ENCODE measurements at places on chromosomes 12 and 14.

GRCh38 chr14:90534091-90534837 lies 137.4 kb downstream of the CALM1 start:
- no peak for DNase-seq

GRCh38 chr12:80830533-80831088 lies 107.1 kb downstream of the LIN7A start:
- DNase-seq = no peak

GRCh38 chr12:40028296-40028695 lies 77.6 kb downstream of the SLC2A13 start:
- no peak for DNase-seq

GRCh38 chr14:45070215-45070614 lies 13.7 kb upstream of the PRPF39 start:
- DNase-seq = no peak

DNA sequence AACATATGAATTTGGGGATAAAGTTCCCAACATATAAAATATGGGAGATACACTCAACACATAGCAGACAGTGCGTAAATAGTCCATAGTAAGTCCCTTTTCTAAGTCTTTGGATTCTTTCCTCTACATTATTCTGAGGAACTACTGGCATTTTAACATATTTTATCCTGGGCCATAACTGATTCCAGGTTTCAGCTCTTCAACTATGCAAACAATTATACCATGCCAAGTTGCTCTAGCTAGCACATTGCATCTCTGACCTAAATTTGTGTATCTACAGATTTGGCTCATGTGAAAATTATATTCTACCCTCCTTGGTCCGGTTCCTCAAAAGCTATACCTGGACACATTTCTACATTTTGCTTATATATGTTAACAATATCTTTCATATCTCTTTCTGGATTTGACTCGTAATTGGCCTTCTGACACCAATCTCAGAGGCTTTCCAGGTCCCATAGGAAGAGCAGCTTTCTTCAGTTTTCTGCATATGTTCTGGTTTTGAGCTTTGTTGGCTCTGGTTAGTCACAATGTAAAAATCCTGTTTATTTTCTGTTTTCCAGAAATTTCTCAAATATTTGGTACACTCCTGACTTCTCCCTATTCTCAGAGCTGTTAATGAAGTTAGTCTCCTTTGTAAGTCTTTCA lies 305.4 kb downstream of the BMP4 start:
- no peak for DNase-seq

GRCh38 chr14:51743588-51744000 lies 91.9 kb downstream of the FRMD6 start:
- no peak for DNase-seq

- DNase-seq = no peak
Measured at GRCh38 chr12:87120440-87120839, 864.2 kb upstream of the MGAT4C start.

DNA sequence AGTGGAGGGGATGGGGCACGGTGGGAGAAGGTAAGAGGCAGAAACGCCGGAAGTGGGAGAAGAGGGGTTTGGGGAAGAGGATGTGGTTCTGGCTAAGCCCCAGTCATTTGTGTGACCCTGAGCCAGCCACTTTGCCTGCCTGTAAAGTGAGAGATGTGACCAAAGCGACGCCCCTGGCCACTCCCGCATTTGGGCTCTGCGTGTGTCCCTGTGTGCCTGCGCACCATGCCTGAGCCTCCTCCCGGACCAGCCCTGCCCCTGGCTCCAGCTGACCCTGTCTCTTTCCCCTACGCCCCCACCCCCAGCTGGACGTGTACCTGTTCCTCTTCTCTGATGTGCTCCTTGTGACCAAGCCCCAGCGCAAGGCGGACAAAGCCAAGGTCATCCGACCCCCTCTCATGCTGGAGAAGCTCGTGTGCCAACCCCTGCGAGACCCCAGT lies 8.0 kb downstream of the PLEKHG6 start:
- no peak for DNase-seq

- DNase-seq = no peak
Measured at GRCh38 chr12:43937947-43938346, 102.1 kb downstream of the TMEM117 start.

- no peak for DNase-seq
Measured at GRCh38 chr12:132248453-132249167, 80.8 kb downstream of the GALNT9 start.

DNA sequence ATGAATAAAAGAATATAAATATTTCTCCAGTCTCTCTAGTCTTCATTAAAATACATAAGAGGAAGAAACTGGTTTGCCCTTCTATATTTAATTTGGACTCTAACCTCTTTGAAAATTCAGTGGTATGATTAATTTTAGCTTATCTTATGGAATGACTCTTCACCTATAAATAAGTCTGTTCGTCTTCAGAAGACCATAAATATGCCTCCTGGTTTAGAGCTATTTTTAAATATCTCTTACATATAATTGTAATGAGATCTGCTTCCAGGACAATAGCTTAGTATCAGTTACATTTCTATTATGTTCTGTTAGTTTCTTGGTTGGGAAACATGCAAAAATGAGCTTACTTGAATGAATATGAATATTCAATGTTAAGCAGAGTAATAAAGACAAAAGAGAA lies 257.5 kb upstream of the HMGA2 start:
- no peak for DNase-seq

GRCh38 chr12:80217011-80217535 lies 117.7 kb downstream of the OTOGL start:
- no peak for DNase-seq

- DNase-seq = no peak
Measured at GRCh38 chr12:120254809-120255208, 10.7 kb downstream of the PXN start.

GRCh38 chr12:27178255-27178654 lies 65.8 kb upstream of the STK38L start:
- no peak for DNase-seq

- no peak for DNase-seq
Measured at GRCh38 chr12:58202933-58203718, 261.8 kb downstream of the ATP23 start.

GRCh38 chr12:115726691-115727090 lies 550.8 kb downstream of the MED13L start:
- DNase-seq = no peak

DNA sequence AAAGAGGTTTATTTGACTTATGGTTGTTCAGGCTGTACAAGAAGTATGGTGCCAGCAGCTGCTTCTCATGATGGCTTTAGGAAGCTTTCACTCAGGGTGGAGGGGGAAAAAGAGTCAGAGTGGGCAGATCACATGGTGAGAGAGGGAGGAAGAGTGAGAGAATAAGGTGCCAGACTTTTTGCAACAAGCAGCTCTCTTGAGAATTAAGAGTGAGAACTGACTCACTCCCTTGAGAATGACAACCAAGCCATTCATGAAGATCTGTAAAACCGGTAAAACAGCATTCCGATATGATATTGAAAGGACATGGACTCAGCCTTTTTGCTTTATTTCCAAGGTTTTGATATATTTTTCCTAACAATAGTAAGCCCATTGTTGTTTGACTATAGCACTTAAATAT lies 501.2 kb downstream of the GALC start:
- no peak for DNase-seq

DNA sequence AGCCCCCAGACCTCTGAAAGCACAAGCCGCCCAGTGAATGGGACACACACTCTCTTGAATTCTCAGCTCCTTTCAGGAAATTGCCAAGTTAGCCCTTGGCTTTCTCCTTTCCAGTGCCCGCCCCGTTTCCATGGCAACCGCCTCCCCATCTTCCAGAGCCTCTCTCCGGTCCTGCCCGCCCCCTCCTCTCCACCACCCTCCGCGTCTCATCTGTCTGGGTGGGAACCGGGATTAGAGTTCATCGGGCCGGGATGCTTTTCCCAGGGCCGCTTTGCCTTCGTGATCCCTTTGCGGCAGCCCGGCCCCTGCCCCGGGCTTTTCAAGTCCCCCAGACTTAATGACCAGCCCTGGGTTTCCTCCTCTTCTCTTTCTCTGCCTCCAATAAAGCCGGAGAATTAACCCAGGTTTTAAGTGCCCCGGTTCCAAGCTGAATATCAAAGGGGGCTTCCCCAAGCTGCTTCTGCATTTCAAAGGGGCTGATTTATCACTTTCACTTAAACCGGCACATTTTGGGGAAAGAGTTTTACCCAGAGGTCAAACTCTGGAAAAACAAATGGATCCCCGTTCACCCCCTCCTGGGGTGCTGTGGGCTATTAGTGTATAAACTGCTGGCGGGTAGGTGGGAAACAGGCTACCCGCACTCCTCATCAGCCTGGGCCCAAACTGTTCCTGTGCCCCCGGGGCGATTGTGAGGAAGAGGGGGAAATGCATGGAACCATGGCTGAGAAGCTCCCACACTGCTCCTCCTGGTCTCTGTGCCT lies 101.7 kb downstream of the ZFP36L1 start:
- no peak for DNase-seq

GRCh38 chr14:103391048-103391447 lies 5.8 kb downstream of the MARK3 start:
- no peak for DNase-seq

DNA sequence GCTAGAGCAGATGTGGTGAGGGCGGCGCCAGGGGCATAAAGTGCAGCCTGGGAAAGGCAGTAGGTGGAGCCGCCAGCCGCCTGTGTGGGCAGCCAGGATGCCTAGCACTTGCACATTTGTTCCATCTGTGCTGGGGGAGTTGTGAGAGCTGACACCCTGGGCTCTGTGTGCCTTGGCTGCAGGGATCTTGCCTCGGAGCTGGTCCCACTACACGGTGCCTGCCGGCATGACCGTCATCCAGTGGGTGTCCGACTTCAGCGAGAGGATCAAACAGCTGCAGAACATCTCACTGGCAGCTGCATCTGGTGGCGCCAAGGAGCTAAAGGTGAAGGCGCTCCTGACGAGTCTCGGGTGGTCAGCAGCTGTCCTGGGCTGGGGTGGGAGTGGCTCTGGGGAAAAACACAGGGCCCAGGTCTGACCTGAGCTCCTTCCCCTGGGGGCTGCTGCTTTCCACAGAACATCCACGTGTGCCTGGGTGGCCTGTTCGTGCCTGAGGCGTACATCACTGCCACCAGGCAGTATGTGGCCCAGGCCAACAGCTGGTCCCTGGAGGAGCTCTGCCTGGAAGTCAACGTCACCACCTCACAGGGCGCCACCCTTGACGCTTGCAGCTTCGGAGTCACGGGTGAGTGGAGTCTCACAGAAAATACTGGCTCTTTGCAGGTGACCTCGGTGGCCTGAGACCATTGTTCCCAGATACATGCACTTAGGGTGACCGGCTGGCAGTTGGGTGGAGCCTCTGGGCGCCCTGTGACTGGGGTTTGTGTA lies 37.4 kb downstream of the HSP90AA1 start:
- DNase-seq = no peak

GRCh38 chr12:131674373-131674772 lies 36.5 kb upstream of the SFSWAP start:
- DNase-seq = no peak

- no peak for DNase-seq
Measured at GRCh38 chr12:4289998-4290790, 16.6 kb downstream of the CCND2 start.

GRCh38 chr12:27771481-27772327 lies 8.3 kb upstream of the KLHL42 start:
- no peak for DNase-seq

GRCh38 chr14:77985211-77985615 lies 185.0 kb upstream of the NRXN3 start:
- no peak for DNase-seq

DNA sequence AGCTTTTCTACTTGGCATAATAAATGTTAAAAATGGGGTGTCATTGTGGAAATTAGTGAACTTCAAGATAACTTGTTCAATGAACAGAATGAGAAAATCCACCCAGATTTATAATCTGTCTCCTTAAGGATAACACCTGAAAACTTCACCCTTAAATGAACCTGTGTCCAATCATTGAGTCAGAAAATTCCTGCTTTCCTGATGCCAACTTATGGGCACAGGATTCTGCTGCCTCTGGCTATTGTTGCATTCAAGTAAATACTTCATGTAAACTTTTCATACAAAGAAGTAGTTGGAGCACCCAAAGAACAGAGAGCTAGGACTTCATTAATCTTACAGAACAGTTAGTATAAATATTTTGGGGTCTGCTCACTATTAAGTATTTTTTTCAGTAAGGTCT lies 98.9 kb upstream of the PLEKHA5 start:
- no peak for DNase-seq

- DNase-seq = no peak
Measured at GRCh38 chr14:75204116-75204515, 27.7 kb upstream of the TMED10 start.

- no peak for DNase-seq
Measured at GRCh38 chr14:75306927-75307699, 28.5 kb downstream of the FOS start.
